ENCODE measurements at places on chromosomes 3 and 15.

- no peak for DNase-seq
These were observed 54.8 kb upstream of the LARS2 start for GRCh38 chr3:45333549-45333948.

DNA sequence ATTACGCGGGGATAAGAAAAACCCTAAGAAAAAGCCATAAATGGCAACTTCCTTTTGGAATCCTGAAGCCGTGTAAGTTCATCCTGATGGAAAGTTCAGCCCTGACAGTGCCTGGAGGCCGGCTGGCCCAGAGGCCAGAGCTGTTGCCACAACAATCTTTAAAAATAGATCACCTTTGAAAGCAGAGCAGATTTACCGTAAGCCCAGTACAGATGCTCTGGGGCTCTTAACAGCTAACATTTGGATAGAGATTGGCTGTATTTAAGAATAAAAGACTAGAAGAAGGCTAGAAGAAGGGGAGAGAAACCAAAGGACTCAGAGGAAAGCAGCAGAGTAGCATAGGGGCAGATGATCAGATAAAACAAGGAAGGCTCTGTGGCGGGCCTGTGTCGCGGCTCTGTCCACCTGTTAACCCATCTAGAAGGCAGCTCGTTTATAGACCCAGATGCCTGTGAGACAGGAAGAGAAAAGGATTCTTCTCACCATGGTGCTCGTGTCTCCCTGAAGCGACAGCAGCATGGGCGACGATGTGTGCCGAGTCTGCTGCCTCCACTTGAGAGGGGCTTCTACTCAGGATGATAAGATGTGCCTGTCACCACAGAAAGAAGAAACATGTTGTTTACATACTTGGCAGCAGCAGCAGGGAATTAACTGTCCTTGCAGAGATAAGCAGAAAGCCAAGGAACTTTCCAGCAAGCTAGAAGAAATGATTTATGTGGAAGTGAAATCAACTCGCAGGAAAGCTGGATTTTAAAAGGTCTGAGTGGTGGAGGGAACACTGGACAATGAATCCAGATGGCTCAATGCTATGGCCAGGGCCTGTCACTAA, 69.9 kb downstream of the SYNM start:
- no peak for DNase-seq

- no peak for DNase-seq
These were observed 13.1 kb downstream of the RYK start for GRCh38 chr3:134237454-134238145.

DNA sequence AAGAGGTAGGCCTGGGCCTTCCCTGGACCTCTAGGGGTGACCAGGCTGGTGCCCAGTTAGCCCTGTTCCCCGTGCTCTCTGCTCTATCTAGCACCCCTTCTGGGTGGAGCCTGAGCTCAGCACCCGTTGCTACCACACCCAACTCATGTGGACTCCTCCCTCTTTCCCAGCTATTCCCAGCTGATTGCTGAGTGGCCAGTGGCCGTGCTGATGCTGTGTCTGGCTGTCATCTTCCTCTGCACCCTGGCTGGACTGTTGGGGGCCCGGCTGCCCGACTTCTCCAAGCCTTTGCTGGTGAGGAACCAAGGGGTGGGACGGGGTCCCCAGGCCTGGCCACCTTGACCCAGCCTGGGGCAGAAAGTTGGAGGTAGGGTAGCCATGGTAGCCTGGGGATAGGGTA, 6.2 kb downstream of the DISP2 start:
- no peak for DNase-seq

DNA sequence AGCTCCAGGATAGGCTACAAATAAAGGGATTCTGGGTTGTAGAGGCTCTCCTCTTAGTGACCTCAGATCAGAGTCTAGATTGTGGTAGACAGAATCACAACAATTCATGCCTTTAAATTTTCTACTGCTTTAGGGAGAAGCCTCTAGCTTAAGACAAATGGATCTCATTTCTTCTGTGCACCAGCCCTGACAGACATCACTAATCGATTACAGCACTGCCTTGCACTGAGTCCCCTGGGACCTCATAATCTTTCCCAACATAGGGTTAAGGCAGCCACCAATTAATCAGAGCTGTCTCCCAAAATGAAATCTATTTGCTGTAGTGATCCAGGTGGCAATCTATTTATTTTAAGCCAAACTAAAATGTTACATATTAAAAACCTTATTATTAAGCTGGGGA, 436.5 kb upstream of the WNT5A start:
- DNase-seq: no peak

DNA sequence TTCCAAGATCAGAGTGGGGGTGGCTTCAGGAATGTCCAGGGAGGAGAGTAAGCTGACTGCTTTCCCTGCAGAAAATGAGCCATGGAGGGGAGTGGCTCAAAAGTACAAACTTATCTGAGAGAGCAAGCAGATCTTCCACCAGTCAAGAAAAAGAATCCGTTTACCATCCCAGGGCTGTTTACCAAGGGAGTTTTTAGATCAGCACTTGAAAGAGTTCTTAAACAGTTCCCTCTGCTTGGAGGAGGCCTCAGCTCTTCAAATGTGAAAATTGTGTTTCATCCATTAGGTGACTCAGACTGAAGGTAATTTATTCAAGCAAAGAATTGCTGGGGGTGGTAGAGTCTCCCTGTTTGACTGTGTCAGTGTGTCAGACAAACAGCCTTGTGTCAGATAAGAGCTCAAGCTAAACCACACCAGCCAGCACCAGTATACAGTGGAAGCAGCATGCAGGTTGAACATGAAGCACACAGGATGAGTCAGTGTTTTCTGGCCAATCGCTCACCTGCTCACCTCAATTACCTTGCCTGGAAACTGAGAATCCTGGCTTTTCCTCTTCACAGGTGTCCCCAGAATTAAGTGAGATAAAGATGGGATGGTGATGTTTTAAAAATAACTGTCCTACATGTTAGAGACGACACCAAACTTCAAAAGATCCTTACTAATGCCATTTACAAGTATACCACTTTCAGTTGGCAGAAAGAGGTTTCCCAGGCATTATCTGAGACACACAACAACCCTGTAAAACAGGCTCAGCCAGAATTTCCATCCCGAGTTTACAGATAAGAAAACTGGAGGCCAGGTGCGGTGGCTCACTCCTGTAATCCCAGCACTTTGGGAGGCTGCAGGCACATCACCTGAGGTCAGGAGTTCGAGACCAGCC, 21.7 kb downstream of the SH3BP5 start:
- DNase-seq: no peak

DNA sequence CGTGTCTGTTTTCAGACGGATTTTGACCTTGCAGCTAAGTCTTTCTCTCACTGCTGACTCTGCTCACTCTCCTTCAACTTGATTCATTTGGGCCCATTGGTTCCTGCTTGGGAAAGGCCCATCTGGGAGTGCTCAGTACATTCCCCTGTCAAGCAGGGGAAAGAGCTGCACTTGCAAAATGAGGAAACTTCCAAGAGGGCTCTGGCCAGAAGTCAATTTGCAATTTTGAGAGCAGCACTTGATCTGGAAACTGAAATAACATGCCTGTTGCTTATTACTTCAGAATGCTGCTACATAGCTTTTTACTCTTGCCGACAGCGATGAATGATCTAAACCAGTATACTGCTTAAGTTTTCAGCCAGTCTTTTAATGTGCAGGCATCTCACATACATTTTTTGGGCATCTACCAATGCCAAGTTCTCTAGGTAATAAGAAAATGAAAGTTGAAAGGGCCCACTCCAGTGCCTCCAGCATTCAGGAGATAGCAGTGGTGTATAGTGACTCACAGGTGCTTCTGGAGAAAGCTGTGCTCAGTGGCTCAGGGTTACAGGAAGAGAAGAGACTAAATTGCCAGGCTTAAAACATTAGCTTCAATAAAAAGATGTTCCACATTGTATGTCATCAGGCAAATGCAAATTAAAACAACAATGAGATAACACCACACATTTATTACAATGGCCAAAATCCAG, 70.1 kb upstream of the RORA start:
- no peak for DNase-seq

DNA sequence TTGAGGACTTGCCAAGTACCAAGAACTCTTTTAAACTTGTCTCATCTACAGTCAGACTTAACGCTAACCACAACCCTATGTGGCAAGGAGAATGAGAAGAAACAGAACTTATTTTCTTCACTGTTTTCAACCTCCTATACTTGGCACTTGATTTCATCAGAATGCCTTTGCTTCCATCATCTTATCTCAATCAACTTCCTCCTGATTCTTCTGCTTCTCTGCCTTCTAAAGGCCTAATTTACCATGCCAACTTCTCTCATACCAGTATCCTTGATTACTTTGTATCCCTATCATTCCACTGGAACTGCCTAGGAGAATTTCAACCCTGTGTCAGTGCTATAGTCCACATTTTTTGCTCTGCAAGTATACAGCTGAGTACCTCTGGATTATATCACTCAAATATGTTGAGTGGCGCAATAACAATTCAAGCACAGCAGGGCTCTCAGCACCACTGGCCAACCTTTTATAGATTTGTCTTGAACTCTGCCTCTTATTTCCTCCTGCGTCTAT, 413.6 kb downstream of the ROBO1 start:
- DNase-seq: no peak

- no peak for DNase-seq
These were observed 3.9 kb downstream of the FOXL2 start for GRCh38 chr3:138942861-138943623.

DNA sequence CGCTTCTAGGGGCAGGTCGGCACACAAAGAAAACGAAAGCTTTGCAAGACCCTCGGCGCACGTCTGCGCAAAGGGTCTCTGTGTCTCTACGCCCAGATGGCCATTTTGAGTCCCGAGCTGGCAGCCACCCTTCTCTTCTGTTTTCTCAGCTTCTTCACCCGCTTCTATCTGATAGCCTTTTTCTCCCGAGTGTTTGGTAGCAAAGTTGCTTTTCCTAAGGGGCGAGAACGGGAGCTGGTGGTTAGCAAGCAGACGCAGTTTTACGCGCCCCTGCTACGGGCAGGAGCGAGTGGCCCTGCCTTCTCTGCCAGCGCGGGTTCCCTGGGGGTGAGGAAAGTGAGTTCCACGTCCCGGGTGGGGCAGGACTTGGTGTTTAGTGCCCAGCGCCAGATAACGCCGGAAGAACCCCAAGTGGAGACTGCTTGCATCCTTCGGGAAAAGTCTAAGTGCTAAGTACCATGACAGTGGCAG, 2.9 kb upstream of the MKRN2 start:
- DNase-seq: no peak

- no peak for DNase-seq
These were observed 521.2 kb downstream of the RBMS3 start for GRCh38 chr3:29802057-29802456.

DNA sequence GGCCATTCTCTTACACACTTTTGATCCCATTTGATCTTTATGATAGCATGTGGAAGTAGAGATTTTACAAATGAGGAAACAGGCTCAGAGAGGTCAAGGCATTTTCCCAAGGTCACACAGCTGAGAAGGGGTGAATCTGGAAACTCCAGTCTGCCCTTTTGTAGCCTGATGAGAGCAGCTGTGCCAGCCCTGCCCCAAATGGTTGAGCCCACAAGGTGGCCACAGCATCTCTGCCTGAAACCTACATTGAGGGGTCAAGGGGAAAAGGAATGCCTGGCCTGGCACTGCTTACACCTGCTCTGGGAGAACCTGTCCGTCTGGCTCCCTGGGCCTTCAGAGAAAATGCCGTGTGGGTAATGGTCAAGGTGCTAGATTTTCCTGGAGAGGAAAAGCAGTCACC, 200.2 kb upstream of the LINGO1 start:
- DNase-seq: no peak

DNA sequence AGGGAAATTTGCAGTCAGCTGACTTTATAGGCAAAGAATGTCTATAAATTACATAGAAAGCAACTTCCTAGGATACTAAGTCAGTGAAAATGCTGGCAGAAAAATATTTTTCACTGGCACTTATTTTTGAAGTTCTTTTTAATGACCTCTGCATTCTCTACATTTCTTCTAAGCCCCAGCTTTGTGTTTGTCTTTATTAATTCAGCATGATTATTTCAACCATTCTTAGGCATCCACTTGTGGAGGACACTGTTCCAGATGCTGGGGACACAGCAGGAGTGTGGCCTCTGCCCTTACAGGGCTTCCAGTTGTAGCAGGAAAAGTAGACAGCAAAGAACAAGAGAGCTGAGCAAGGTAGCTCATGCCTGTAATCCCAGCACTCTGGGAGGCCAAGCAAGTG, 15.0 kb downstream of the LRRK1 start:
- DNase-seq: no peak

DNA sequence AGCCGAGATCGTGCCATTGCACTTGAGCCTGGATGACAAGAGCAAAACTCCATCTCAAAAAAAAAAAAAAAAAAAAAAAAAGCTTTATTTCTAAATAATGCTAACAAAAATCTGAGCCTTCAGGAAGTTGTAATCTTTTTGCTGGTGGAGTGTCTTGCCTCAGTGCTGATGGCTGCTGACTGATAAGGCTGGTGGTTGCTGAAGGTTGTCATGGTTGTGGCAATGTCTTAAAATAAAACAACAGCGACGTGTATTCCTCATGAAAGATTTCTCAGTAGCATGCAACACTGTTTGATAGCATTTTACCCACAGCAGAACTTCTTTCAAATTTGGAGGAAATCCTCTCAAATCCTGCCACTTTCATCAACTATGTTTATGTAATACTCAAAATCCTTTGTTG, 77.4 kb upstream of the PTPRG start:
- no peak for DNase-seq

DNA sequence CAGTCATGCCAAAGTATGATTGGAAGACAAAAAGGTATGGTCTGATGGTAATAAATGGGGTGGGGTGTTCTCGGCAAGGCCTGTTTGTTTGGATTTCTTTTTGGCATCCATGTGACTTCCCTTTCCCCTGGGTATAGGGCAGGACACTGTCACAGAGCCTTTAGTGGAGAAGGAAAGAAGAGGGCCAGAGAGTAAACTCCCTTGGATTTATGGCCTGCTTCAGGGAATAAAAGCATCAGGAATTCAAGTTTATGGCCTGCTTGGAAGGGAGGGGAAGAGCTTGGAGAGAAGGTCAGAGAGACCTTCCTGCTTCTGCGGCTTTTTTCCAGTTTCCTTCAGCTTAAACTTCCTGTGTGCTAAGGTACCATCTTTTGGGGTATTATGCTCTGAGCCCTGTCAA, 179.4 kb upstream of the ADAMTS9 start:
- no peak for DNase-seq

DNA sequence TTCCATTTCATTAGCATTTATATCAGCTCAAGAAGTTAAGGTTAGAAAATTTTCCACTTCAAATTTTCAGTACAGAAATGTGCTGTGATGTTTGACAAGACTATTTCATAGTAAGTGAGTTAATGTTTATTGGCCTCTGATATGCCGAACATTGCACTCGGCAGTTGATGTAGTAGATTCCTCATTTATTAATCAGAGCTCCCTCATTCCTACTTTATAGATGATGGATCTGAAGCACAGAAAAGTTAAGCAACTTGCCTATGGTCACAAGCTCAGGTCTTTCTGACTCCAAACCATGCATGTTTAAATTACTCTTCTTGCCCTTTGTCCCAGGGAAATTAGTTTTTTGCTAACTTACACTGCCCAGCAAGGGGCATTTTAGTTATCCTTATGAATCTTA, 92.0 kb downstream of the ATG7 start:
- no peak for DNase-seq
